ENCODE measurements at places on chromosomes 5 and 9.

DNA sequence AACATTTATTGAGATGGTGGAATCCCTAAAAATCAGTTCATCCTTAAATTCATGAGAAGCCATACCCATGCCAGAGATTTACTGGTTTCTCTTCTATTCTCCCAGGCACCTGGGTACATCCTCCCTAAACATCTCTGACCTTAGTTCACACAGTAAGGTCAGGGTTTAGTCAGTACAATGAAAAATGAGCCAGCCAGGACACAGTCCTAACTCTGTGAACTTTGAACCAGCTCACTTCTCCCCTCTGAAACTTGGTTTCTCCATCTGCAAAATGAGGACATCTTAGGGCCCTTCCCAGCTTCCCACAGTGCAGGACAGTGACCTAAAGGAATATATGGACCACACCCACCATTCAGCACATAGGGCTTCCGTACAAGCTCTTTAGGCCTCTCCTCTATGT lies 1.9 kb downstream of the NOP16 start:
- no peak for DNase-seq

GRCh38 chr5:150386024-150386855 lies 26.5 kb downstream of the CD74 start:
- DNase-seq: no peak

DNA sequence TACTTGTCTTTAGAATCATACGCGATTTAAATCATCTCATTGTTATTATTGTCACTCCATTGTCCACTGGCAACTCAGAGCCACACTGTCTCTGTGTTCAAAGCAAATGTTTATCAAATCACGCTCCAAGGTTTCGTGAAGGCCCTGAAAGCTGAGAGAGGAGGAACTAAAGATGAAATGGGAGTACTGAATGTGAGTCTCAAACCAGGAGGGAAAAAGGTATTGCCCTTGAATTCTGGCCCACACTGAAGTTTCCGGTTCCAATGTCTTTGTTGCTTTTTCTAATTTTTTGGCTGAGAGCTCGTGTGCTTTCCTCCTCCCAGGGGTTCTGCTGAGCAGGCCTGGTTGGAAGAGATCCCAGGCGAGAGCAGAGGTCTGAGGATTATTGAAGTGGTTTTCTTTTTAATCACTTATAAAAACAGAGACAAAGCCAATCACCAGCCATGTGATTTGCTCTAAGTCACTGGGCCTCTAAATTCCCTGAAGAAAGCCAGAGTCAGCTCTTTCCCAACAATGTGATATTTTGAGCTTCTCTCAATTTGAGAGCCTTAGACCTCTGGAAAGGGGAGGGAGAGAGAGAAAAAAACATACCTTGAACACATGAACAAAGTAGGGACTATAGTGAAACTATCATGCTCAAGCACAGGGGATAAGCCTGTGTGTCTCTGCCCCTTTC lies 420.8 kb upstream of the GRAMD2B start:
- no peak for DNase-seq

GRCh38 chr5:144072518-144072927 lies 97.9 kb downstream of the YIPF5 start:
- no peak for DNase-seq

DNA sequence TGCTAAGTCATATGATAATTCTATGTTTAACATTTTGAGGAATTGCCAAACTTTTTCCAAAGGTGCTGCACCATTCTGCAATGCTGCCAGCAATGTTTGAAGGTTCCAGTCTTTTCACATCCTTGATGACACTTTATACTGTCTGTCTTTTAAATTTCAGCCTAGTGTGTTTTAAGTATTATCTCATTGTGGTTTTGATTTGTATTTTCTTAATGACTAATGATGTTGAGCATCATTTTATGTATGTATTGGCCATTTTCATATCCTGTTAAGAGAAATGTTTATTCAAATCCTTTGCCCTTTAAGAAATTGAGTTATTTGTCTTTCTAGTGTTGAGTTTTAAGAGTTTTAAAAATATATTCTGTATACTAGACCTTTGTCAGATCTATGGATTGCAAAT lies 5.0 kb upstream of the TEX48 start:
- no peak for DNase-seq

DNA sequence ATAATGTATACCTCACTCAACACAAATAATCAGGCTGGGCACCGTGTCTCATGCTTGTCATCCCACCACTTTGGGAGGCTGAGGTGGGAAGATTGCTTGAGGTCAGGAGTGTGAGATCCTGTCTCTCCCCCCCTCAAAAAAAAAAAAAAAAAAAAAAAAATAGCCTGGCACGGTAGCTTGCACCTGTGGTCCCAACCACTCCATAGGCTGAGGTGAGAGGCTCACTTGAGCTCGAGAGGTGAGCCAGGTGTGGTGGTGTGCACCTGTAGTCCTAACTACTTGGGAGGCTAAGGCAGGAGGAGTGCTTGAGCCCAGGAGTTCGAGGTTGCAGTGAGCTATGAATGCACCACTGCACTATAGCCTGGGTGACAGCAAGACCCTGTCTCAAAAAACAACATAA lies 9.6 kb upstream of the ETF1 start:
- DNase-seq: no peak

DNA sequence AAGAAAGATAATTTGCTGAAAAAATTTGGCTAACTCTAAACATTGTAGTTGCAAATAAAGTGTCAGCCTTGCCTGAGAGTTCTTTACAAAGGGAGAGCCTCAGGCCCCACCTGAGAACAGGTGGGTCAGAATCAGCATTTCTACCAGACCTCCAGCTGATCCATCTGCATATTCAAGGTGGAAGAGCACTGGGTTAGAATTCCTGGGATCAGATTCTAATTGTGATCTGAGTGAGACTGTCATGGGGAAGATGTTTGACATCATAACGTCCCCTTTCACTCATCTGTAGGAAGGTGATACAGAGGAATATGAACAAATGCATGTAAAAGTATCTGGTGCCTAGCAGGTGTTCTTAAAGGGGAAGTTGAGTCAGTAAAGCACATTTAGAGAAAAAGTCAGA lies 54.6 kb downstream of the FBXL7 start:
- DNase-seq: no peak

GRCh38 chr9:69637193-69637816 lies 34.9 kb downstream of the APBA1 start:
- DNase-seq: no peak

DNA sequence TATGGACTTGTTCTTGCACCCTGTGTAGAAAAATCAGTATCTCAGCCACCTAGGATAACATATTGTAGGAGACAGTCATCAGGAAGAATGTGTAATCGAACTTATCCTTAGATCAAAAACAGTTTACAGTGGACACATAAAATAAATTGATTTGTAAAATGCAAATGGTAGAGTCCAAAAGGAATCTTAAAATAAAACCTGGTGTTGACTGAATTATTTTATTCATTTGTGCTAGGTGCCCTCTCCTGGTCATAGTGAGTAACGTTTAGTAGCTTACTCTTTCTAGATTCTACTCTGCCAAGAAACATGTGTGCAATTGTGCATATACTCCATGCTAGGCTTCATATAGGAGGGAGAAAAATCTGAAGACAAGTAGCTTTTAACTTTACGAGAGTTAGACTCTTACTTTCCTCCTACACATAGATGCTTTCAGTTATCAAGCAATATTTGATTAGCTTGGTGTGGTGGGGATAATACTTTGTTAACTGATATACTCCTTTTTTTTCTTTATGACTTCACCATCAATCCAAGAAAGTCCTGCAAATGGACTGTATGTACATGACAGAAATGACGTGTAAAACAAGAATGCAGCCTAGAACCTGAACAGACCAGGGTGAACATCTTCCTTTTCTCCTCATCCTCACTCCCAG lies 23.7 kb upstream of the LOX start:
- no peak for DNase-seq

GRCh38 chr5:122653087-122654017 lies 121.5 kb upstream of the SNX2 start:
- DNase-seq: no peak

- DNase-seq: no peak
Observed at GRCh38 chr9:96779089-96779488, 1.2 kb upstream of the ZNF510 start.

DNA sequence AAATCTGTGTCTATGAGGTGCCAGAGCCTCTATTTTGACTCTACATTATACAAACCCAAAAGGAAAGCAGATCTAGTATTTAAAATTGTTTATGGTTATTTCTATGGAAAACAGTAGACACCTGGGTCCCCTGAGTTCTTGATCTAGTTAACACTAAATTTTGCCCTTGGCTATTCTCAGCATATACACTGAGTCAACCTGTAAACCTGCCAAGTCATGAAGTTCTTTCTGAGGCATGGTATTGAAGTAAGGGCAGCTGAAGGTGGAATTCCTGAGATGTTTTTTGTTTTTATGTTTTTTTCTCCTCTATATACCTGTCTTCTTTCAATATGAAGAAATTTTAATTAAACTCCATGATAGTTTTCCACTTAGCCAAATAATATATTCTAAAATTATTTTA lies 120.2 kb downstream of the PDE4D start:
- no peak for DNase-seq

- DNase-seq: no peak
Observed at GRCh38 chr9:135827866-135828580, 79.3 kb downstream of the CAMSAP1 start.

GRCh38 chr9:80502306-80502705 lies 930.5 kb downstream of the TLE4 start:
- DNase-seq: no peak

- DNase-seq: no peak
Observed at GRCh38 chr5:163565931-163566608, 60.7 kb downstream of the MAT2B start.

- DNase-seq: no peak
Observed at GRCh38 chr9:86893811-86894490, 53.4 kb downstream of the GAS1 start.

DNA sequence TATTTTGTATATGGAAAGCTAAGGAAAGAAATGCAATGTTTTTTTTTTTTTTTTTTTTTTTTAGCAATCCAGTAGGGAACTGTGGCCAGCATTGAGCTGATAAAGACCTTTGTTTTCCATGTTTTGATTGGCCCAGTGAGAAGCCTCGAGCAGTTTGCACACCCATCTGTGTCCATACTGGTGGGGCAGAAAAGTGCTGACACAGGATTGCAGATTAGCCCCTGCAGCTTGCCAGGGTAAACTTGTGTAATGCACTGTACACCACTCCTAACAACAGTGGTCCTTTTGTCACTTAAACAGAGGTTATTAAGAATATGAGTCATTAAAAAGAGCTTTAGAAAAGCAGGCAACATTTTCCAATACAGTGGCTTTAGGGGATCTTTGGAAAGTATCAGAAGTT lies 132.8 kb upstream of the CDKN2B start:
- DNase-seq: no peak

DNA sequence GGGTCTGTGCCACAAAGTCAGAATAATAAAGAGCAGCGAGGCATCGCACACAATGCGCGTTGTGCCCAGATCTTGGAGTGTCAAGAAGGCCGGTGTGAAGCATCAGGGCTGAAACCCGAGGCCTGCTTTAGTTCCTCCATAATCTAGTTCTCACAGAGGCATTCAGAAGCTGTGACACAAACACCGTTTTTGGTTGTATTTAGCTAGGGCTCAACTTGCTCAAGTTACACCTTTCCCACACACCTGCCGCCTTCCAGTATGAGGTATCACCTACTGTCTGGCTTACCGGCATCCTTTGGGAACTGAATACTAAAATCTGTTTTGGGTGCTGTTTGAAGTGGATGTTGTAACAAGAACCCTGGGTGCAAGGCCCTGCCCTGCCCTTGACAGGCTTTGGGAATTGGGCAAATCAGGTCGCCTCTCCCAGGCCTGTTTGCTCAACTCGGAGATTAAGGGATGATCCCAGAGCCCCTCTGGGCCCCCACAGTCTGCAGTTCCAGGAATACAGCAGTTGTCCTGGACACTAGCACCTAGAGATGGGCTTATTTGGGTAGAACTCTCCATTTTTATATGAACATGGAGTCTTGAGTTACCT lies 27.0 kb downstream of the SLC25A25 start:
- peak; percentile 49 for DNase-seq

- no peak for DNase-seq
Observed at GRCh38 chr5:1791176-1791575, 8.5 kb downstream of the MRPL36 start.

DNA sequence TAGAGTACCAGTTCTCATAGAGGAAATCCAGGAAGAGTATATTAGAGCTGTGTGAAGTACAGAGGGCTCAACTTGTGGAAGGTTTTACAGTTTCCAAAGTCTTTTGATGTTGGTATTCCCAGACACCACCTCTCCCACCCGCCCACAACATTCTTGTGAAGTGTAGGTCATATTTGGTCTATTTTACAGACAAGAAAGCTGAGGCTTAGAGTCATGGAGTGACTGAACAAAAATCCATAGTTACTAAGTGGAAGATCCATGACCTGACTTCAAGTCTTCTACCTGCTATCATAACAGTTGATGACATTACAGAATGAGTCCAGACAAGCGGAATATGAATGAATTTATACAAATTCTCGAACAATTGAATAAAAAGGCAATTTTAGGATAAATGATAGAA lies 187.1 kb upstream of the RPS23 start:
- no peak for DNase-seq

DNA sequence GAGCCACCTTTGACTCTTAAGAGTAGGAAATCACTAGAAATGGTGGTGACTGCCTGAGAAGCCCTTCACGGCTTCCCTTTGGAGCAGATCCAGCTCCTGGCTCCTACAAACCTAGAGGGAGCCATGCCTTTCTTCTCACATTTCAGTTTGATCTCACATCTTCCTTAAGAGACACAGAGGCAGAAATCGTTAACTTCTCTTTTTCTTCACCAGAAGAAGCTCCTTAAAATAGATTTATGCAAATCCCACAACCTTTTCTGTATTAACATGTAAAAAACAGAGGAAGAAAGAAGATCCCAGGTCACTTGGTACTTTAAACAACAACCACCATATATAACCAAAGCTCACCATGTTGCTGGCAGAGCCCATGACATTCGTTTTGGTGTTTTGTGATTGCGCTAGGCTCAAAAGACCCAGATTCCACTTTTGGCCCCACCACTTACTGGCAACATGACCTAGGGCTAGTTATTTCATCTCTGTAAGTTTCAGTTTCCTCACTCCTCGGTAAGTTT lies 29.6 kb downstream of the PAX5 start:
- DNase-seq: no peak

DNA sequence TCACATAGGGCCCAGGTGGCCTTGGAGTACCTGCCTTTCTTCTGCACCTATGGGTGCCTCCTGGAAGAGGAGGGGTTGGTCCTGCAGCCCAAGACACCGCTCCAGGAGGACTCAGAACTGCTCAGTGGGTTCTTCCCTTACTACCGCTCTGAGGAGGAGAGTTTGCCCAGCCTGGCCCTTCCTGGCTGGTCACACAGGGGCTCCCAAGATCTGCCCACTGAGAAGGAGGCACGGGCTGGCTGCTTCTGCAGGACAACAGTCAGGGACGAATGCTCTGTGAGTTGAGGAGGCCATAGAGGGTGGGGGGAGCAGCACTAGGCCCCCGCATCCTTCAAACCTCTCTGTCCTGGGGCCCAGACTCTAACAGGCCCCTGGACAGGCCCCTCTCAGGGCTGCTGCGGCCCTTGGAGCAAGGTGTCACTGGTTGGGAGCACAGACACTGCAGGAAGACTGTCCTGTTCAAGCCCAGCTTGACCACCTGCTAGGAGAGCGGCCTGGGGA lies 9.9 kb upstream of the SLC25A48 start:
- no peak for DNase-seq

GRCh38 chr9:96450613-96451528 lies 902 bp downstream of the HABP4 start:
- DNase-seq: no peak

GRCh38 chr5:97043511-97043910 lies 98.9 kb downstream of the LIX1 start:
- no peak for DNase-seq

Data from NCI-H2171 (cell line).